ENCODE measurements at places on chromosomes 2 and 18.

- no peak for DNase-seq
These were observed 990.9 kb upstream of the ACVR2A start for GRCh38 chr2:146853741-146854444.

DNA sequence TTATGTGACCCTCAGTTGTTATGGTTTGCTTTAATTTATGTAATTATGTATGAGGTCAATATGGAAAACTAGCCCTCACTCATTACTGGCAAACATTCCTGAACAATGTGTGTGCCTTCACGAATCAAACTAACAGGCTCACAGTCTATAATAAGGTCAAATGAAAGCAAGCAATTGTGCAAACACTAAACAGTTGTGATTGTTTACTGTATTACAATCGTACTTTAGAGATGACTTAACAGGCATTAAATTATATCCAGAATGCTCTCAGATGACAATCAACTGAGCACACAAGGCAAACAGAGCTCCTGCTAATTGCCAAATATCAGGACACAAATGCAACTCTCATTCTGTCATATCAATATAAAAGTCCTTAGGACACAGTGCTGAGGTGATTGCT lies 29.5 kb downstream of the COL5A2 start:
- no peak for DNase-seq

DNA sequence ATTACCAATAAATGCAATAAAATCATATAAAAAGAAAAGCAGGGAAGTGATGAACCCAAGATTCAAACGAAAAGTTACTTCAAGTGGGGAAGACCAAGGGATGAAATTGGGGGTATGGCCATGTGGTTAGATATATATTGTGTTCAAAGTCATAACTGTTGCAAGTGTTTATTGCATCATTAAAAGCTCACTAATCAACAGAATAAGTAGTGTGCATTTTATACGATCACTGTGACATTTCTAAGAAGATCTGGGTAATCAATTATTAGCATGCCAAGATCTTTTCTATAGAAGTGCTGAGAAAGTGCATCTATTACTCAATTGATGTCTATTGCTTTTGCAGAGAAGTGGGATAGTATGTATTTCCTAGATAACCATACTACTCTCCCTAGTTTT lies 52.9 kb downstream of the VSNL1 start:
- DNase-seq = no peak

- DNase-seq = no peak
These were observed 68.9 kb upstream of the THOC1 start for GRCh38 chr18:336713-337112.

GRCh38 chr18:44691148-44691925 lies 10.6 kb downstream of the SETBP1 start:
- DNase-seq = no peak

- no peak for DNase-seq
These were observed 1567.5 kb upstream of the LRRTM1 start for GRCh38 chr2:81872006-81872405.
